ENCODE measurements at places on chromosomes 2 and 18. TPM values are rescaled to one million over a fixed set of nuclear protein-coding genes. Genes with fewer than 3 reads are reported as not detected.
A peak's percentile ranks its signal among the peaks of the same experiment; 100 is the strongest.

Gene PLEKHH2
- 5.3 TPM for total RNA-seq

Gene GPR39
- total RNA-seq = 11.4 TPM

DNA sequence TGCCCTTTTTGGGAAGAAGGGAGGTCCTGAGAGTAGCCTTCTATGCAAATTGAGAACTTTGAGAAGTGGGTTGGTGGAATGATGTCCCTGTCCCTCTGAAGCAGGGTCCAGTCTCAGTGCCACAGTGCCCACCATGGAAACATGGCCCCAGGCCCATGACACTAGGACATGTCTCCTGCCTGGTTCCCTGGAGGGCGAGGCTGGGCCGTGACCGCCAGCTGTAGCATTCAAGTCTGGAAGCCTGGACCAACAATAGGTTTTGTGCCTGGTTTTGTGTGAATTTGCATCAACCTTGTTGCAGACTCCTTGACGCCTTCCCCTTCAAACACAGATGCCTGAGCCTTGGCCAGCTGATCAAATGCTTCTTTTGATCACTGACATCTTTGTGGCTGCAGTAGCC is 27.5 kb downstream of the ARID5A start:
- DNase-seq = no peak
- H3K36me3 ChIP-seq = no peaks in the 10 kb centered on the region
- no peak overlapping the region for H3K27ac ChIP-seq
- no peaks in the 10 kb centered on the region for H3K27me3 ChIP-seq

GRCh38 chr18:21270453-21270852 is 28.4 kb downstream of the GREB1L start:
- no peaks in the 10 kb centered on the region for H3K36me3 ChIP-seq
- H3K27me3 ChIP-seq = peaks cover 11% of the 10 kb centered on the region
- DNase-seq = no peak

DNA sequence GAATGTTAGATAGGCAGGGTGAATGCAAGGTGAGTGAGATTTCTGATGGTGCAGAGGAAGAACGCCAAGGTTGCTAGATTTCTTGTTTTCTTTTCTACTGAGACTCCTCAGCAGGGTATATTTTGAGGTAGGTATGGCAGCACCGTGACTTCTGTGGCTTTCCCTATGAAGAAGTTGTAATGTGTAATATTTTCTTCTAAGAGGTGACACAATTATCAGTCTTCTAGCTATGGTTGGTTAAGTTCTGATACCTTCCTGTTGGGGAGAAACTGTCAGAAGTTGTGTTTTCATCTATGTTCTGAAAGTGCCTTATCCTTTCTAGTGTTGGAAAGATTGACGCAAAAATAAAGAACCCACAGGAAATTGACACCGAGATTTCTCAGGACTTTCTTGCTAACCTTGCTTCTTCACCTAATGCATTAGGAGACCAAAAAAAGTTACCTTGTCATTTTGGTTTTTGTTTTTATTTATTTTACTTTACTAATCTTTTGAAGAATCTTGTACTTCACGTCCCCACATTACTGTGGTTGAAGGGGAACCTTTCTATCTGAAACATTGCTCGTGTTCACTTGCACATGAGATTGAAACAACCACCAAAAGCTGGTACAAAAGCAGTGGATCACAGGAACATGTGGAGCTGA is 11.9 kb downstream of the IL18R1 start:
- no peaks in the 10 kb centered on the region for H3K27me3 ChIP-seq
- no peak for DNase-seq
- H3K4me1 ChIP-seq = no peaks in the 10 kb centered on the region
- peaks cover 45% of the 10 kb centered on the region for H3K36me3 ChIP-seq

Gene OR6B2
- not detected for total RNA-seq

Gene RAB6C
- 0.22 TPM for total RNA-seq

- H3K27me3 ChIP-seq = no peaks in the 10 kb centered on the region
- H3K4me1 ChIP-seq = peaks cover 5% of the 10 kb centered on the region
- peak overlapping the region; percentile 91 for H3K4me3 ChIP-seq
- DNase-seq = peak; percentile 86
- no peaks in the 10 kb centered on the region for H3K36me3 ChIP-seq
Observed at GRCh38 chr2:158457092-158457825, 507 bp downstream of the PKP4 start.

DNA sequence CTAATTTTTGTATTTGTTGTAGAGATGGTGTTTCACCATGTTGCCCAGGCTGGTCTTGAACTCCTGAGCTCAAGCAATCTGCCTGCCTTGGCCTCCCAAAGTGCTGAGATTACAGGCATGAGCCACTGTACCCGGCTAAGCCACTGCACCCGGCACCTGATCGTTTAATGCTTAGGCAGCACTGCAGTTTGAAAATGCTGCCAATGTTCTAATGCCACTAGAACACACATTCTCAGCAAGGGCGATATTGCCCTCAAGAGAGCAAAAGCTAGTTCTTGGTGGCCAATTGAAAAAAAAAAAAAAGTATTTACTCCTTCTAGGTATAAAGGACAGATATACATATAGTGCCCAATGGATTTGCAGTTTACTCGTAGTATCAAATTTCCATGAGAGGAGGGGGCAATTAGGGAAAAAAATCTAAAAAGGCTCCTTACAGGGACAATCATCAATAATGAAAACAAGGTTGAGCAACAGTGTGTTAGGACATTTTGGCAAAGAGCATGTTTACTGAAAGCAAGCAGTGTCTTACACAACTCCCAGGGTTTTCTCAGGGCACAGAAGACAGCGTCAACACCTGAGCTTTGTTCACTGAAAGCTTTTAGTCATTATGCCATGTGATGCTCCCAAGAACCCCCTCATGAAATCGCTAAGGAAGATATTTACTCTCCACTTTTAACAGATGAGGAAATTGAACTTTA is 199.9 kb upstream of the PKDCC start:
- DNase-seq = no peak
- H3K27me3 ChIP-seq = peaks cover 84% of the 10 kb centered on the region
- no peak overlapping the region for H3K27ac ChIP-seq
- H3K36me3 ChIP-seq = no peaks in the 10 kb centered on the region

DNA sequence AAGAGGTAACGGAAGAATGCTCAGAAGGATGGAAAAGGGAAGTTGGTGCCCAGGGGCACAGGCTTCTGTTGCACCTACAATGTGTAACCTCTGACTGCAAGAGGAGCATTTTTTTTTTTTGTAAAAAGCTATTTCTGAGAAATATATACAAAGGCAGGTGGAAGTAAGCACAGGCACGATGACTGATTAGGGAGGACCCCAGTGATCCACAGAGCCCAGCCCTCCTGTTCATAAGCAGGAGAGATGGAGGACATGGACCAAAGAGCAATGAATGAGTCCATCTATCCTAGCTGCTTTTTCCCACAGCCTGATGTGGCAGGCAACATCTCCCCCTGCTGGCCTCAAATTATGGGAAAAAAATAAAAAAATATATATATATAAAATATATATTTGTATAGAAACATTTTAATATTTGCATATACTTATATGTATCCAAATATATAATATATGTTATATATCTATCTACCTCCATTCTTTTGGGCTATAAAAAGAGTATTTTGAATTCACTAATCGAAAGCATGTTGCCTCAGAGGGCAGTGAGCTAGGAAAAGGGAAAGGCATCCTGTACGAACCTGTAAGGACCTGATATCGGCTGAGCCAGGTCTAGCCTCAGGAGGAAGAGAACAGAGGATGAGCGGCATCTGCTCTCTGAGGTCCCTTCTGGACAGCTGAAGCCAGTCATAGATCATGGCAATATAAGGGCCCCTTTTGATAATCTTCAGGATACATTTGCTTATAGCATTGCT is 166.0 kb upstream of the STK17B start:
- no peak overlapping the region for H3K4me3 ChIP-seq
- no peak overlapping the region for H3K27ac ChIP-seq
- no peaks in the 10 kb centered on the region for H3K4me1 ChIP-seq
- DNase-seq = no peak
- no peaks in the 10 kb centered on the region for H3K27me3 ChIP-seq

- no peak for DNase-seq
- H3K4me3 ChIP-seq = no peak overlapping the region
- no peaks in the 10 kb centered on the region for H3K36me3 ChIP-seq
- peaks cover 8% of the 10 kb centered on the region for H3K27me3 ChIP-seq
- H3K4me1 ChIP-seq = no peaks in the 10 kb centered on the region
Observed at GRCh38 chr18:56323673-56324072, 314.7 kb downstream of the TXNL1 start.

GRCh38 chr2:158221063-158222020 is 119.7 kb downstream of the UPP2 start:
- no peak overlapping the region for H3K4me3 ChIP-seq
- no peaks in the 10 kb centered on the region for H3K4me1 ChIP-seq
- H3K36me3 ChIP-seq = no peaks in the 10 kb centered on the region
- no peak for DNase-seq
- H3K27ac ChIP-seq = no peak overlapping the region

Gene NYAP2
- not detected for total RNA-seq

Gene STK36
- total RNA-seq = 73.5 TPM

DNA sequence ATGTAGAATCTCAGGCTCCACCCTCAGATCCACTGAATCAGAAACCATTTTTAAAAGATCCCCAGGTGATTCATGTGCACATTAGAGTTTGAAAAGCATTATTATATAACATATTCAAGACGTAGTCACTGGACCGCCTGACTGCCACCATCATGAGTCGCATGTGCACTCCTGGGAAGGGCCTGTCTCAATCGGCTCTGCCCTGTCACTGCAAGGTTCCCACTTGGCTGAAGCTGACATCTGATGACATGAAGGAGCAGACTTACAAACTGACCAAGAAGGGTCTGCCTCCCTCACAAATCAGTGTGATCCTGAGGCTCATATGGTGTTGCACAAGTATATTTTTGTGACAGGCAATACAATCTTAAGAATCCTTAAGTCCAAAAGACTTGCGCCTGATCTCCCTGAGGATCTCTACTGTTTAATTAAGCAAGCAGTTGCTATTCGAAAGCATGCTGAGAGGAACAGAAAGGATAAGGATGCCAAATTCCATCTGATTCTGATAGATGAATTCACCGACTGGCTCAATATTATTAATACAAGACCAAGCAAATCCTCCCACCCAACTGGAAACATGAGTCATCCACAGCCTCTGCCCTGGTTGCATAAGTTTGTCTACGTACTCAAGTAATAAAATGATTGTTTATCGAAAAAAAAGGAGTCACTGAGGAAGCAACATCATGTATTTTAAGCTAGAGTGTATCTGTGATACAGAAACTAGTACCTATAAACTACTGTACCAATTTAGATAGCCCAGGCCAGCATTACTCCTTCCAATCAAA is 26.2 kb downstream of the ATAD2B start:
- H3K4me3 ChIP-seq = no peak overlapping the region
- H3K4me1 ChIP-seq = no peaks in the 10 kb centered on the region
- H3K27me3 ChIP-seq = no peaks in the 10 kb centered on the region
- no peaks in the 10 kb centered on the region for H3K36me3 ChIP-seq
- H3K27ac ChIP-seq = no peak overlapping the region

Gene UGT1A5
- not detected for total RNA-seq

- DNase-seq = peak; percentile 50
- no peaks in the 10 kb centered on the region for H3K27me3 ChIP-seq
- H3K27ac ChIP-seq = no peak overlapping the region
- peaks cover 7% of the 10 kb centered on the region for H3K4me1 ChIP-seq
Observed at GRCh38 chr2:102703748-102704147, 58.1 kb upstream of the TMEM182 start.

GRCh38 chr2:112782234-112782799 is 2.0 kb downstream of the IL1A start:
- H3K4me1 ChIP-seq = peaks cover 4% of the 10 kb centered on the region
- no peak for DNase-seq
- no peak overlapping the region for H3K4me3 ChIP-seq
- H3K27me3 ChIP-seq = no peaks in the 10 kb centered on the region

DNA sequence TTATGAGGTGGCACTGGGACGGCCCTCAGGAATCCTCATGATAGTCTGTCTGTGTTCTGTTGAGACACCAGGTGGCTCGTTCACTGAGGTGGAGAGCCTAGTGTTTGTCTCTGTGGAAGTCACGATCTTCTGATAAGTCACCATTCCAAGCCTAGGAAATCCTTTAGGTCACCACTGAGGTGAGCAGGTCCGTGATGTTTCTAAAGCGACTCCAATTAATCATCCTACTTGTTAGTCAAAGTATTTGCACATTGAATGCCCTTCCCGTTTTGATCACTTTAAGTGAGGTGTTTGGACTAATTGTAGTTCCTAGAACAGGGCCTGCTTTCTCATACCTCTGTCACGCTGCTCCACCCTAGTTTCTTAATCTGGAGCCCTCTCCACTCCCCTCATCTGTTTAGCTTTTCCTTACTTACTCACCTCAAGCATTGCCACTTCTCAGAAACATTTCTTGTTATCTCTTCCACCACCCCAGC is 28.0 kb upstream of the DSG3 start:
- no peak overlapping the region for H3K27ac ChIP-seq
- H3K4me3 ChIP-seq = no peak overlapping the region
- H3K36me3 ChIP-seq = no peaks in the 10 kb centered on the region
- no peaks in the 10 kb centered on the region for H3K4me1 ChIP-seq
- peak; percentile 44 for DNase-seq

- no peaks in the 10 kb centered on the region for H3K36me3 ChIP-seq
- no peaks in the 10 kb centered on the region for H3K27me3 ChIP-seq
- H3K27ac ChIP-seq = no peak overlapping the region
- no peak overlapping the region for H3K4me3 ChIP-seq
- H3K4me1 ChIP-seq = no peaks in the 10 kb centered on the region
- no peak for DNase-seq
Observed at GRCh38 chr2:171652416-171652785, 34.9 kb upstream of the DYNC1I2 start.

DNA sequence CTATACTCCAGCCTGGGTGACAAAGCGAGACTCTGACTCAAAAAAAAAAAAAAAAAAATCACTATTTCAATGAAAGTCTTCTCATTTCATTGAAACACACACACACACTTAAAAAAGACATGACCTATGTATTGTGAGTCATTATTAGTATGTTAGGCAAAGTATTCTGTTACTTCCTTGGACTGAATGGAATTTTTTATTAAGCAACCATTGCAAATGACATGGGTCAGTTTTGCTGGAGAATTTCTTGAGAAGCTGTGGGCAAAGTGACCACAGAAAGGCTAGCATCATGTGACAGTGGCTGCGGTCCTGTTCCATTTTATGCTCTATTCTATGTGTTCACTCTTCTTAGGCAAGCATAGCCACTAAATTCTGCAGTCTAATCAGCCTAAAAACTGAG is 695.7 kb downstream of the TDRD15 start:
- H3K4me3 ChIP-seq = no peak overlapping the region
- no peaks in the 10 kb centered on the region for H3K36me3 ChIP-seq
- H3K27ac ChIP-seq = no peak overlapping the region
- H3K27me3 ChIP-seq = no peaks in the 10 kb centered on the region

GRCh38 chr2:132366421-132367180 is 50.0 kb upstream of the GPR39 start:
- H3K27ac ChIP-seq = no peak overlapping the region
- no peaks in the 10 kb centered on the region for H3K36me3 ChIP-seq
- H3K4me1 ChIP-seq = no peaks in the 10 kb centered on the region
- H3K4me3 ChIP-seq = no peak overlapping the region
- H3K27me3 ChIP-seq = no peaks in the 10 kb centered on the region

GRCh38 chr18:60667016-60667415 is 294.4 kb upstream of the MC4R start:
- no peak overlapping the region for H3K27ac ChIP-seq
- DNase-seq = no peak
- H3K4me1 ChIP-seq = no peaks in the 10 kb centered on the region
- no peaks in the 10 kb centered on the region for H3K27me3 ChIP-seq
- H3K36me3 ChIP-seq = no peaks in the 10 kb centered on the region

- no peaks in the 10 kb centered on the region for H3K27me3 ChIP-seq
- no peaks in the 10 kb centered on the region for H3K36me3 ChIP-seq
- H3K4me1 ChIP-seq = no peaks in the 10 kb centered on the region
- no peak overlapping the region for H3K27ac ChIP-seq
- H3K4me3 ChIP-seq = no peak overlapping the region
- no peak for DNase-seq
Observed at GRCh38 chr18:23864624-23865023, 149.9 kb upstream of the TTC39C start.

- no peak overlapping the region for H3K27ac ChIP-seq
- no peak overlapping the region for H3K4me3 ChIP-seq
- no peak for DNase-seq
- no peaks in the 10 kb centered on the region for H3K36me3 ChIP-seq
- no peaks in the 10 kb centered on the region for H3K27me3 ChIP-seq
Observed at GRCh38 chr2:213036836-213037235, 114.6 kb downstream of the IKZF2 start.
